ENCODE measurements at places on chromosomes 5 and 9.
A peak's percentile ranks its signal among the peaks of the same experiment; 100 is the strongest.

DNA sequence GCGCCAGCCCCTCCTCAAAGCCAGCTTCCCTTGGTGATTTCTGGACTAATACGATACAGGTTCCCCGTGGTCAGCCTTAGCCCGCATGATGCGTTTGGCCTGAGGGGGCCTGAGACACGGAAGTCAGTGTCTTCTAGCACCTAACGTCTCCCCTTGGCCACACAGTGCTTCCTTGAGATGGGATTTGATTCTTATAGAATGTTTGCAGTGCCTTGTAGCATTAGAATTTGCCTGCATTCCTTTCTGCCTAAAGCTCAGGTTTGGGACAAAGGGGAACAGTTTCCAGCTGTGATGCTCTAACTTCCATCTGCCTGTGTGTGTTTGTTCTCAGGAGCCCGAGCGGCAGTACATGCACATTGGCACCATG is 34.4 kb downstream of the CFAP90 start:
- no peak for DNase-seq

- no peak for DNase-seq
Observed at GRCh38 chr9:76412638-76413037, 18.4 kb upstream of the RFK start.

- no peak for DNase-seq
Observed at GRCh38 chr5:102590467-102590866, 91.7 kb upstream of the SLCO6A1 start.

GRCh38 chr5:110264661-110265060 is 461.8 kb downstream of the TMEM232 start:
- DNase-seq, result no peak

GRCh38 chr9:70924380-70924779 is 197.0 kb downstream of the TRPM3 start:
- DNase-seq, result no peak

GRCh38 chr5:82349652-82350051 is 71.5 kb upstream of the RPS23 start:
- no peak for DNase-seq

DNA sequence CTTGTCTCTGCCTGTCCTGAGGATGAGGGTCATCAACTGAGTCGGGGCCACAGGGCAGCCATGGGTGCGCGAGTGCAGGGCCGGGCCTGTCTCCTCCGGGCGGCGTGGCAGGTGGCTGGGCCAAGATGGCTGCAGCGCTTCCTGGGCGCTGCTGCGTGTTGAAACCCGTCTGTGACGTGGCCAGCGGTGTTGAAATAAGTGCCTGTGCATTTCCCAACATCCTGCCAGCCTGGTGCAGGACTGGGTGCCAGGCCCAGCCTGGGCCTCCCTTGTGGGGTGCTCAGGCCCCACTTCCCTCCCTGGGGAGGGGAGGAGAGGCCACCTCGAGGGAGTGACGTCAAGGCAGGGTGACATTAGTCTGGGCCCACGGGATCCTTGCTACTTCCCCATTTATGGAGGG is 45.5 kb downstream of the RXRA start:
- no peak for DNase-seq

- no peak for DNase-seq
Observed at GRCh38 chr9:96779089-96779488, 1.2 kb upstream of the ZNF510 start.

GRCh38 chr9:6078382-6079105 is 63.1 kb upstream of the RANBP6 start:
- no peak for DNase-seq

DNA sequence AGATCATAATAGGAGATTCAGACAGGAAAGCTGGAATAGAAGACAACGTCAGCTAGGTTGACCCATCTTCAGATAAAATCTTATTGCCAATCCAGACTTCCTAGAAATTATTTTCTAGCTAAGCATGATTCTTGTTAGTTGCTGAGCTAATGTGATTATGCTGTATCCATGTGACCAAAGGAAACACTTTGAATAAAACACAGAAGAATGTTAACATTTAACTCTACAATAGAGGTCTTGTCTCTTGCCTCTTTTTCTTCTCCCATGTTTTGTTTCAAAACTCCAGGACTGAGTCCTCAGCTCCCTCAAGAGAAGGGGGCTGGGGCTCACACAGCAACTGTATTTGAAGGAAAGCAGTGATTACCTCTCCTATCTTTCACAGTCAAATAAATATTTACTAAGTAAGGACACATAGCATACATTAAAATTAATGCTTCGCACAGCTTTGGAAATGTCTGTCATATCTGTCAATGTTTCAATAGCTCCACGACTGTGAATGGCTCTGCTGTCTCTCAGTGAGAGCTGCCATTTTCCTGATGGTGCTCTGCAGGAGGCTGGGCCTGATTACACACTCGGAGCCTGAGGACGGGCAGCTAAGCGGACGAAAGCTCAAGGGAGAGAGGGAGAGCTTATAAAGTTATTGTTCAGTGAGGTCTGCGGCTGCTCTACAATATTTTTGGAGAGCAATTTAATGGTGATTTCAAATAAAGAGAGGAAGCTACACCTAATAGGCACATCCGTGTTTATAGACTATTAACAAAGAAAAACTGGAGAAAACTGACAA is 64.8 kb upstream of the ZNF462 start:
- DNase-seq, result no peak

- no peak for DNase-seq
Observed at GRCh38 chr5:139678751-139679750, 30.9 kb downstream of the CXXC5 start.

DNA sequence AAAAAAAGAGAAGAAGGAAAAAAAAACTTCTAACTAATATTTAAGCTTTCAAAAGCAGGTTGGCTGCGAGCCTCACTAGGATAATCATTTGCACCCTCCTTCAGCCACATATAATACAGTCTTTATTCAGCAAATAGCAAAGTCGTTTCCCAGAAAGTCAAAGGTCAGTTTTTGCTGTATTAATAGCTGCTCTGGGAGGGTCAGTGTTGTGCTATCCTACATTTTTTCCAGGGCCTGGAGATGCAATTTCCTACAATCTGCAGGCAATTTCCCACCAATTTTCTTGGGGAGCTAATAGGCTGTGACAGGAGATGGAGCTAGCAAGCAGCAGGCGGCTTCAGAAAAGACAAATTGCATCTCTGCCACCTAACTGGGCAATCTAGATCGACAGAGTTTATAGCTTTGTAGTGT is 136.8 kb downstream of the TLE1 start:
- DNase-seq, result no peak

DNA sequence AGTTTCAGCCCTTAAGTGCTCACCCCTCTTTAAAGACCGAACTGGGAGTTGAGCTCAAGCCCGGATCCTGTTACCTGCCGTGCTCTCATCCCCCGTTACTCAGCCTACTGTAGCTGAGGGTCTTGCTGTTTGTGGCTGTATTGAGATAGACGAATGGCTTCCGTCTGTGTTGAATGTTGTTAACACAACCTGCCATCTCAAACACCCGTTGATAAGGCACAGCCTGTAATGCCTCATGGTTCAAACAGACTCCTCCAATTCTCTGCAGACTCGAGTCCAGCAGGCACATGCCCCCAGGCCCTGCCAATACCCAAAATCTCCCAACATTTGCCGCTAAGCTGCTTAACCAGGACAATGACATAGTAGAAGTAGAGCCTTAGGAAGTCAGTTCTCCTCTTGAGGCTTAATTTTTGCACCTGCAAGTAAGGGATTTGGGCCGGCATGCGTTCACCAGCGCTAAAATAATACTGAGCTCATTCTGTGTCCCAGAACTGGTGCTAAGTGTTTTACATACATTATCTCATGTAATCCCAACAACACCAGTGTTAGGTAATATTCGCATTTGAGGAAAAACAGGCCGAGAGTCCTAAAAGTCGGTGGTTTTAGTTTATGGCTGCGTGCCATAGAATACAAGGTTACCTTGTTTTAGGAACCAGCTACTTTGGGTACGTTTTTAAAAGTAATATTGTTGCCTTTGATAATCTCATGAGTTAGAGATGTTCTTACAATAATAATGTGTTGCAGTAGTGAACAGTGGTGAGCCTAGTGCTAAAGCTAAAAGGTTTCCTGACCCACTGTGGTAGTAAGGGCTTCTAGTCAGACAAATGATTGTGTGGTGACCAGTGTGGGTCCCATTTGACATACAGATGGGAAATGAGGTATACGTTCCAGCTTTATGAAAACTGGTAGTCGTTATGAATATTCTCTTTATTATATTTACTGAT is 1.5 kb upstream of the RFX3 start:
- DNase-seq, result no peak

- DNase-seq, result no peak
Observed at GRCh38 chr5:53063176-53063575, 46.4 kb downstream of the MOCS2 start.

DNA sequence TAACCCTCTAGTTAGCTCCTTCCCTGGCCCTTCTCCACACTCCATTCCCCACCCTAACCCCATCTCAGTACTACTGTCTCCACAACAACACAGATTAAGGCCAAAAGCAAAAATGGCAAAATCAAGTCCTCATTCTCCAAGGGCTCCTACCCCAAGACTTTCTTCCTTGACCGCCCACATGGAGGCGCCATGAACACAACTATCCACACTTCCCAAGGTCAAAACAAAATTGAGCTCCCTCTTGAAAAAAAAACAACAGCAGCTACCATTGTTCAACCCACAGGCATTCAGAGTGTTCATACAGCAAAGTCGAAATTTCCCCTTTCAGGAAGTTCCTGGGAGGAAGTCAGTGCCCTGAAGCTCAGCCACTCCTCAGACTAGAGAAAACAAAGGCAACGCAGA is 54.4 kb downstream of the GNAQ start:
- DNase-seq, result no peak

DNA sequence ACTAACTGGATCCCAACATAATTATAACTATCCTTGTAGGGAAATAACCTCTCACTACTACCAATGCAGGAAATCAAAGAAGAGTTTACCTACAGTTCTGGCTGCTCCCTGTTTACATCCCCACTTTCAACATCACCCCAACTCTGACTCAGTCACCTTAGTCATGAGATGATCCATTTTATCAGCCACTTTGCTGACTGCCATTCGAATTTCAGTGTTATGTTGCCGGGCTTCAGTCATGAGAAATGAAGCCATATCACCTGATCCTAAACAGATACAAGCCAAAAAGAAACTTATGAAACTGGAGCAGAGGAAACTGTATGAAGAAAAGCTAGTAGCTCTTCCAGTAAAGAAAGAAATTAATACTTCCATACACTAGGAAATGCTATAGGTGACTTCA is 33.7 kb downstream of the SLC31A2 start:
- no peak for DNase-seq

DNA sequence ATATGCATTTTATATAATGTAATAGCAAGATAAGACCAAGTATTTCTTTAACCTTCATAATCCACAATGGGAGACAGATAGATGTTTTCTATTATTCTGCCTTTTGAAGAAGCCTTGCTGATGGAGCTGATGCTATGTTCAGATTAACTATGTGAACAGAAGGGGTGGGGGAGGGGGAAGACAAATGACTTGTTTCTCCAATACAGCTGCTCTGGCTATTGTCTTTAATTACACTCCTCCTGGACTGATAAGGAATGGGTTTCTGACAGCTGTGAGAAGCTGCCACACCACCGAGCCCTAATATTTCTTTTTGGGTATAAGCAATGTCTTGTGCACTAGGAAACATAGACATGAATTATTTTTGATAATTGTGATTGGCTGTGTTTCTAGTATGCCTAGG is 62.0 kb downstream of the CAVIN4 start:
- DNase-seq, result no peak

DNA sequence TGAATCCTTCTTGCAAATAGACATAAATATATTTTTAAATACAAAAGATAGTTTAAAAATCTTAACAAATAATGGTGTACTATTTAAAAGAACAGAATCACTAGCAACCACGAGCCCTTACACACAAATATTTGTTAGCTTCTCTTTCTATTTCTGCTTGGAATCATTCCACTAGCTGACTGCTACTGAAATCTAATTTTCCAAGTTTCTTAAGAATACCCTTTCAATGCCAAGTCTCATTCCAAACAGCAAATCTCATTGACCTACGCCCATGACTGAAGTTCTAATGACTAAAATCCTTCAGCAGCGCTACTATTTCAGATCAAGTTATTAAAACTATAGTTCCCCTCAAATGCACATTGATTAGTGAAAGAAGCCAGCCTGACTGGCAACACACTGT is 13.2 kb upstream of the PPP1R2B start:
- DNase-seq, result no peak

- DNase-seq, result no peak
Observed at GRCh38 chr5:58599217-58599616, 16.3 kb downstream of the RAB3C start.

DNA sequence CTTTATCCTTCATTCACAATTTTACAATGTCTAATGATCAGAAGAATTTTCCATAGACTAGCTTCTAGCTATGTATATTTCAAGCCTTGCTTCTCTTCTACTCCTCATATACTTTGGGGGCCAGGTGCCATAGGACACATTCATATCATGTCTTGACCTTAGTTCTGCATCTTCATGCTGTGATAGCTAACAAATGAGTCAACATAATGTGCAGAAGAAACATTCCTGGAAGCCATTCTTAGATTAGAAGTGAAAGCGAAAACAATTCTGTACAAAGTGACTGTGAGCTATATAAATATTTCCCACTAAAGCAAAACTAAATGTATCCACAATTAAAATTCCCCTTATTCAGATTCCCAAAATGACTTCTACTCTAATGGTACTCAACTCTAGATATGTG is 320.2 kb upstream of the NREP start:
- DNase-seq, result peak; percentile 25

GRCh38 chr9:101858026-101858425 is 119.6 kb upstream of the GRIN3A start:
- no peak for DNase-seq

- no peak for DNase-seq
Observed at GRCh38 chr9:137589441-137590122, 730 bp downstream of the ZMYND19 start.

DNA sequence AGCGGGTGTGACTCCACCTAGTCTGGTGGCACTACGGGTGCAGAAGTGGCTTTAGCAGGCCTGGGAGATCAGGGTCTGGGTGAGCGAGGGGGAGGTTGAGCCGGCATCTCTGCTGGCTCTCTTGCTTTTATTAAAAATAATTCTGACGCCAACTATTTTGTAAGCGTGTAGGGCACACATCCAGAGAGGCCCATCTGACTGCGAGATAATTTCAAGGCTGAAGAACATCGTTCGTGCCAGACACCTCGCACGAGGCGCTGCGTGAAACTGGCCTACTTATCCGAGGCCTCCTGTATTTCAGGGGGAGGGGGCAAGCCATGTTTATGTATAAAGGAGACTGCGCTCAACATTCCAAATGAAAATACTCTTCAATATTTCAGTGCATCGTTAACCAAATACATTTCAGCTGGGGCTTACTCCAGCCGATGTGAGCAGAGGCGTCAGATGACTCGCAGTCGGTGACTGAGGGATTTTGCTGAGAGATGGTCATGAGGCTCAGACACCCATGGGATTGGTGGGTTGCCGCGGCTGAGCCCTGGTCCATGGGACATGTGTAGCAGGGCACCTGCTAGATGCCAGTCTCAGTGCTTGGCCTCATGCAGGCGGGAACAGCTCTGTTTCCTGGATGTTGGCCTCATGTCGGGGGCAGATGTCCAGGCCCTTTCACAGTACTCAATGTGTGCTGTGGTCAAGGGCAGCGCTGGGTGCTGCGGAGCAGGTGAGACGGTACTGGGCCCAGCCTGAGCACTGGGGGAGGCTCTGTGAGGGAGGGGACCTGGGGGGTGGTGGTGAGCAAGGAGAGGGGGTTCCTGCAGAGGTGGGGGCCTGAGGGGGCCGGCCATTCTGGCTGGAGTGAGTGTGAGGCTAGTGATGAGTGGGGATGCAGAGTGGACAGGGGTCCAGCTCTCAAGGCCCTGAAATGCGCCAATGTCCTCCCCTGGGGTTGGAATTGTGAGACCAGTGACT is 201.5 kb downstream of the DAB2IP start:
- no peak for DNase-seq

Measured in GM12878 (cell line).